ENCODE measurements at places on chromosomes 7 and 10. TPM values are rescaled to one million over a fixed set of nuclear protein-coding genes. Genes with fewer than 3 reads are reported as not detected.

CRCP gene
- total RNA-seq, result 48.9 TPM

CALCR gene
- 5.1 TPM for total RNA-seq

BLNK gene
- 0.23 TPM for total RNA-seq

SFRP4 gene
- total RNA-seq, result 3.2 TPM

FAM237B gene
- 0.23 TPM for total RNA-seq

LIPN gene
- not detected for total RNA-seq

KAZALD1 gene
- total RNA-seq, result 1.2 TPM

MYOF gene
- 5.5 TPM for total RNA-seq

LRRC17 gene
- total RNA-seq, result 33.2 TPM

SORBS1 gene
- 90.7 TPM for total RNA-seq

GCK gene
- total RNA-seq, result 13.8 TPM

TLX1 gene
- total RNA-seq, result not detected

AMPH gene
- 61.6 TPM for total RNA-seq

SFTPD gene
- total RNA-seq, result 2.1 TPM

TEX47 gene
- total RNA-seq, result not detected

NODAL gene
- total RNA-seq, result 3.5 TPM

All from diencephalon (tissue), 1 donor.